ENCODE measurements at places on chromosomes 7 and 10.

GRCh38 chr10:27611236-27611635 lies 107.1 kb downstream of the RAB18 start:
- no peak for DNase-seq

- no peak for DNase-seq
These were observed 220.8 kb downstream of the LRMDA start for GRCh38 chr10:75652146-75652740.

DNA sequence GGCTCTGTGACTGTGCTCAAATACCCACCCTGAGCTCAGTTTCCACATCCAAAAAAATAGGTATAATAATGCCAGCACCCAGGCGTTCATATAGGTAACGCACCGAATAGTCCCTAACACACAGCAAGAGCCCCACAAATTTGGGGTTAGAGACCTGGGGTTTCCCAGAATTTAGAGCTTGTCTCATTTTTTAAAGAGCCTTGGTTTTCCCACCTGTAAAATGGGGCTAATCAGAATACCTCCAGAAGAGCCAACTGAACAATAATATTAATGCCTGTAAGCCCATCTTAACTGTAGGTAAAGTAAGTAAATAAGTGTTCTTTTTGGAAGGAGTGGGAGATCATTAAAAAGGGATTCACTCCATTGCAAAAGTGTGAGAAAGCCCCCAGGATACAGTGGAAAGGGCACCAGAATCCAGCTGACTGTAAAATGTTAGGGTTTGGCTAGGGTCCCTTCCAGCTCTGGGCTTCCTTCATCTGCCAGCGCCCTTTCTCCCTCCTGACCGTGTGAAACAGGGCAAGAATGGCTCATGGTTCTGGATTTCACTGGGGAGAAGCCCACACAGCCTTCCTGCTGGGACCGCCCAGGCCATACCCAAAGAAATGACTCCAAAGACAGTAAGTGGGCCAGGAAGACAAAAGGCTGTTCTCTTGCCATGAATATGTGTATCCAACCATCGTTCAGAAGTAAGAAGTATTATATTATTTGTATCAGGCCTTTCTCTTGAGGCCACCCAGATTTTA lies 2.1 kb downstream of the MTURN start:
- DNase-seq: no peak

DNA sequence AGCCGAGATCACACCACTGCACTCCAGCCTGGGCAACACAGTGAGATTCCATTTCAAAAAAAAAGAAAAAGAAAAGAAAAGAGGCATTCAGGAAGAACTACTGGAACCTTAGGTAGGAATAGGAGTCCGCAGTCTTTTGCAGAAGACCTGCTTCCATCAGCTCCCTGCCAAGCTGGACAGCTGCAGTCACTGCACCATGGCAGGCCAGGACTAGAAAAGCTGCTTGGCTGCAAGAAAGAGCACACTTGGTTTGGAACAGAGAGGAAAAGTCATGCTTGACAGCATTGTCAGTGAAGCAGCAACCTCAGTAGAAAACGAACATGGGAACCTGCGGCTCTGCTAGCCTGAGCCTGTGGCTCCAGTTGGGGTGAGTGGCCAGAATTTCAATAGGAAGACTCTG lies 104.3 kb downstream of the MARCHF5 start:
- DNase-seq: no peak

GRCh38 chr10:76178532-76179292 lies 747.3 kb downstream of the LRMDA start:
- DNase-seq: no peak

GRCh38 chr7:134692344-134692705 lies 45.7 kb downstream of the BPGM start:
- no peak for DNase-seq

DNA sequence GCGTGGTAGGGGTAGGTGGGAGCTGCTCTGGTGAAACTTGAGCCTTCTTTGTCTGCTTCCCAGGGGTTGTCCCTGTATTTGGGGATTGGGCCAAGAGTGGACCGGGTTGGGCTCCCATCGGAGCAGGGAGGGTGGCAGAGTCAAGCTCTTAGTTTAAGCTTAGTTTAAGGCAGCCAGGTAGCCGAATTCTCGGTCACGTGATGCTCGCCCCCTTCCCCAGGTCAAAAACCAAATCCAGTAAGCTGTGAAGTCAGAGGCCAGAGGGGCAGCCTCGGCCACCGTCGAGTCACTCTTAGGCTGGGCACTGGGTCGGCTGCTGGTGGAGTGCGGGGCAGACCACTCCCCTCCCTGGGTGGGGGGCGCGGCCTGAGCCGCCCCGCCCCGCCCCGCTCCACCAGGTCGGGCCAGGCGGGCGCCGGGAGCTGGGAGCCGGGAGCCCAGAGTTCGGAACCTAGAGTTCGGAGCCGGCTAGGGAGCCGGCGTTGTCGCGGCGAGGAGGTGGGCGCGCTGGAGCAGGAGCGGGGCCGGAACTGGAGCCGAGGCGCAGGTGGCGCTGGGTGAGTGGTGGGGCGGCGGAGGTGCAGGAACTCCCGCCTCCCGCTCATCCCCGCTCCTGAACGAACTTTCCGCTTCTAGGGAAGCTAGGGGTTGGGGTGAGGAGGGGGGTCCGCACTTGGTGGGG lies 2.8 kb upstream of the LZTS2 start:
- DNase-seq: peak; percentile 57

- DNase-seq: no peak
These were observed 1.4 kb upstream of the CALD1 start for GRCh38 chr7:134777908-134778580.

- no peak for DNase-seq
These were observed 56.8 kb downstream of the ZRANB1 start for GRCh38 chr10:124998624-124999291.

GRCh38 chr7:66265566-66265965 lies 60.4 kb downstream of the TPST1 start:
- DNase-seq: no peak

GRCh38 chr7:986766-987751 lies 4.1 kb downstream of the CYP2W1 start:
- DNase-seq: no peak

- DNase-seq: no peak
These were observed 86.2 kb downstream of the PRR15 start for GRCh38 chr7:29649876-29650275.

- DNase-seq: no peak
These were observed 7.6 kb downstream of the CYCS start for GRCh38 chr7:25117226-25118047.

DNA sequence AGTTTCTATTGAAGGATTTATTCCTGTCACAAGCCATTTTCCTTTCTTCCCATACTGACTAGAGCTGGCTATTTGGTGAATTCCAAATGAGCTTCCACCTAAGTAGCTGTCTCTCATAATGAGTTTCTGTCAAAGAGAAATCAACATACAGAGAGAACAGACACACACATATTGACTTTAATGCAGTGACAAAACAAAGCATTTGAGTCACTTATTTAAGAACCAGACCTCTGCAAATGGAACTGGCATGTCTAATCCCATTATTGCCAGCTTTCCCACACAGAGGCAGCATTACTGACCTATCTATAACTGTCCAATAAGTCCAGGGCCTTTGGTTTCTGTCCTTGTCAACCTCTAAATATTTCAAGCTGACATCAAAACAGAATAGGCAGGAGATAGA lies 179.3 kb upstream of the CSTF2T start:
- no peak for DNase-seq

DNA sequence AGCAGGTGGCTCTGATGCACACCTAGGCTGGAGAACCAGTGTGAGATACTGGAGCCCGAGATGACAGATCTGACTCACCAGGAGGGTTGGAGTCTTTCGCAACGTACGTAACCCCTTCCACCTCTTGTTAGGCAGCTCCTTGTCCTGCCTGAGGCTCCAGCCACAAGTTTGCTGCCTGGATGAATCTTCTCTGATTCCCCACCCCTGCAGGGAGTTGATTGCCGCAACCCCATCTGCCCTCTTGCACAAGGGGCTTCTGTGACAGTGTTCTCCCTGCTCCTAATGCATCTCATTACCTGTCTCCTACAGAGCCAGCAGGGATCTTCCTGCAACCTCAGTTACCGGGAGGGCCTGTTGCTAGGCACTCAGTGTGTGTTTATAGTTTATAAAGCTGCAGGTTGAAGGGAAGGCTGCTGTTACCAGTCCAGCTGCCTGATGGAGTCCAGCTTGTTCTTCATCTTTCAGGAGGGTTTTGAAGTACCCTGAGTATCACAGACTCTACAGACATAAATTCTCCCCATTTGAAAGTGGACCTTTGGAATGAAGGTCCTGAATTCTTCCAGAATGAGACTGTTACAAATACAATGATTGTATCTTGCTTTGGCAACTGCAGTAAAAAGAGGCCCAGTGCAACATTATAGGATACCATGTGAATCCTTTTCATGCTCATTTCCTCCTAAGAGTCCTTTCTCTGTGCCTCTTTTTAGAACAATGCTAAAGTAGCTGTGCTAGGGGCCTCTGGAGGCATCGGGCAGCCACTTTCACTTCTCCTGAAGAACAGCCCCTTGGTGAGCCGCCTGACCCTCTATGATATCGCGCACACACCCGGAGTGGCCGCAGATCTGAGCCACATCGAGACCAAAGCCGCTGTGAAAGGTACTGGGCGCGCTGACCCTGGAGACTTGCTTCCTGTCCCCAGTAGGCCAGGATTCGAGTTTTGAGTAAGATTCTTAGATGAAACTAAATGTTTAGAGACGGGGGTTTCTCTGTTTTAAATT lies 6.5 kb downstream of the MDH2 start:
- DNase-seq: no peak

DNA sequence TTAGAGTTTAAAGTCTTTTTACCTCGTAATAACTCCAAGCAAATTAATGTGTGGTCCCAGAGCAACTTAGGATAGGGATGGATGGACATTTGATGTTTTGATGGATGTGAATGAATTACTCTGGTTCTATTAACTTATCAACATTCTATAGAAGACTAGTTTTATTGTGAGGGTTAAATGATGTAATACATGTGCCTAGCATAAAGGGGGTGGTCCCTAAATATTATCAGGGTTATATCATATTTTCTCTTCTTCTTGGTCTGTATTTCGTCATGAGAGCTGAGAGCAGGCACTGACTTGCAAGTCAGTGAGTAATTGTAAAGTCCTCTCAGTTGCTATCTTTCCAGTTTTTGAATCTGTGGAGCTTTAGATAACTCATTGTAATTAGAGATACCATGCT lies 219.3 kb downstream of the GATA3 start:
- no peak for DNase-seq

GRCh38 chr10:70132098-70133029 lies at the start of gene AIFM2:
TSS of gene AIFM2 (minus strand) at chr10:70132825. CDS start at chr10:70124084, 8,741 bp downstream.
- DNase-seq: peak; percentile 22

DNA sequence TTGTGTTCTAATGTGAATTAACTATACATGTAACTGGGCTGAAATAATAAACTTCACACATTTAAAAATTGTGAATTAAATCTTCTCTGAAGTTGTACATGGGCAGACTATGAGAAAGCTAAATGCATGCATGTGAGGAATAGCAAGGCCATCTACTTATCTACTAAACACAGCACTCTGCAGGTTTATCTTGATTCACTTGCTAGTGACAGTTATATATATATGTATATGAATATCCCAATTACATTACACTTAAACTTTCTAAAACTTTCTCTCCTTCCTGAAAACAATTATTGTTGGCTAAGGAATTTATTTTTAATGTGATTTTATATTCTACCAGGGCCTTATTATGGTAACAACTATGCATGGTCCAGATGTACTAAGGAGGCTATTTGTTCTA lies 5.1 kb upstream of the SP4 start:
- no peak for DNase-seq

Data from CD4-positive, alpha-beta memory T cell (primary cell).